ENCODE measurements at places on chromosomes 16 and 17. TPM values are rescaled to one million over a fixed set of nuclear protein-coding genes. Genes with fewer than 3 reads are reported as not detected.

- DNase-seq: no peak
Observed at GRCh38 chr16:80932708-80933095, 74.0 kb downstream of the CMC2 start.

GRCh38 chr17:36602924-36603384 lies 1.6 kb downstream of the MRM1 start:
- peak; percentile 83 for DNase-seq

DNA sequence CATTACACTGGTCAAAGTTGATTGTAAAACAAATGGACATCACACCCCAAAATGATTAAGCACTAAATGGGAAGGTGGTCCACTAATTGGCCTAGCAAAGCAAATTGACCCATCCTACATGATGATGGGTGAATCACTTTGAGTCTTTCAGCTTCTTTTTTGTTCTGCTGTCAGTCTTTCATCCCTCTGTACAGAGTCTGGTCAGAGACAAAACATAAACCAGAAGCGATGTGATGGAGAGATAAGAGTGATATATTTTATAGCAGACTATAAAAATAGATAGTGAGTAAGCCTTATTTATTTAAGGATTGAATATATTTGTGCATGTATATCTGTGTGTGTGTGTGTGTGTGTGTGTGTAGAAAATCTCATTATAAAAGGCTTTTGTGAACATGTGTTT lies 618.4 kb upstream of the SOX9 start:
- DNase-seq: no peak

GRCh38 chr16:12458591-12459358 lies 344.9 kb downstream of the CPPED1 start:
- DNase-seq: peak; percentile 51

- no peak for DNase-seq
Observed at GRCh38 chr16:11152677-11153331, 103.2 kb downstream of the SOCS1 start.

- DNase-seq: no peak
Observed at GRCh38 chr16:10114409-10114808, 67.8 kb downstream of the GRIN2A start.

GRCh38 chr17:17713839-17714238 lies 32.6 kb downstream of the RAI1 start:
- no peak for DNase-seq

DNA sequence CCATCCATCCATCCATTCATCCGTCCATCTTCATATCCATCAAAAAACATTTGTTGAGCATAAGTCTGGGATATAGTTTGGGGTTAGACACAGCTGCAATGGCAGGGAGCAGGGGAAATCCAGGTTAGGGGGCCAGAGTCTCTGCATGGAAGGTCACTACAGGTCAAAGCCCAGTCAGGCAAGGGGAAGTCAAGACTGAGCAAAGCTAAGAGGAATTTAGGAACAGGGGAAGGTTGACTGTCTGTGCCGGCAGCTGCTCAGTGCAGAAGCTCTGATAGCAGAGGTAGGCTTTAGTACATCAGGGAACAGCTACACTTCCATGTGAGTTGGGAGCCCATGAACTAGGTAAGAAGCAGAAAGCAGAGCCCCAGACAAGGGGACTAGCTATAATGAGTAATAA lies 68.1 kb downstream of the IRF8 start:
- DNase-seq: no peak

DNA sequence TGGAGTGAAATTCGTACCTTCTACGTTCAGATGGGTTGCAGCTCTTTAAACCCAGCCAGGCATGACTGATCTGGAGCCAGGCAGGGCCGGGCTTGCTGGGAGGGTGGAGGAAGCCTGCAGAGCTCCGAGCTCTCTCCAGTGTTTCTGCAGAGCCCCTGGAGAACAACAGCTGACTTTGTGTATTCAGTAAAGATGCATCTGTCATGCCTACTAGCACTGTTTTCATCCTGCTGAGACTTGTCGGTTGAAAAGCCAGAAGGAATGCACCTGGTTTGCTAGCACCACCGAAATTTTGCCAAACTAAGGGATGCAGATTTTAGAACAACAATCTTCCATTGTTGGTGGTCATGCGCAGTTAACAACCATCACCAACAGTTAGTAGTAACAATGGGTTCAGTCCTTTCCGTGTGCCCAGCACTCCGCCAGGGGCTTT lies 22.4 kb upstream of the SCNN1B start:
- no peak for DNase-seq

DNA sequence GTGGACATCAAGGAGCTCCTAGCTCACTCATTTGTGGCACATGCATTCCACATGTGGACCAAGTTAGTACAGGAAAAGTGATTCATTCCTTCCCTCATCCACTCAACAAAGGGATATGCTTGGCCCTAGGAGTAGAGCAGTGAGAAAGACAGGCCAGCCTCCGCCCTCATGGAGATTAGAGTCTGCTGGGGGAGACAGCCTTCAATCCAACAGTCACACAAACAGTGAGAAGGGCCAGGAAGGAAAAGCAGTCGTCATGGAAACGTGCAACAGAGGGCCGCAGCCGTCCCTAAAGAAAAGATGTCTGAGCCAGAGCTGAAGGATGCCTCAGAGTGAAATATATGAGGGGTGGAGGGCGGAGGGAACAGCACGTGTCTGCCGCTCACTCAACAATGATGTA lies 109.9 kb downstream of the VPS53 start:
- DNase-seq: no peak

GRCh38 chr17:39782481-39782880 lies 44.7 kb downstream of the GRB7 start:
- DNase-seq: no peak

GRCh38 chr16:77788181-77789084 lies at the start of gene VAT1L:
VAT1L (plus strand) TSS chr16:77788564; CDS start chr16:77788683, 119 bp downstream.
- peak; percentile 51 for DNase-seq

DNA sequence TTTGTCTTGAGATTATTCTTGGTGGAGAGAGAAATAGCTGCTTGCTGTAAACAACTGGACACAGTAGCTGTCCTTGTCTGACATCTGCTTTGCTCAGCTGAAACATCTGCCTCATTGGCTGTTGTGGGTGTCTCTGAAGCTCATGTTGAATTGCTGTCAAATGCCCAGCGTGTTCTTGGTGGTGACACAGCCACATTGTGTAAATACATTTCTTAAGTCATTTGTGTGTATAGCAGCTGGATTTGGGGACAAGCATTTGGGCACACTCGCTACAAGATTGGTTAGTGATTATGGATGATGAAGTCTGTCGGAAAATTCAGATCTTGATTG lies 5.3 kb downstream of the FAM234A start:
- no peak for DNase-seq

GRCh38 chr16:81601601-81602255 lies 157.1 kb downstream of the CMIP start:
- no peak for DNase-seq

C1QTNF1 gene
- polyA plus RNA-seq: not detected

CMTM2 gene
- polyA plus RNA-seq: not detected

HS3ST3B1 gene
- 0.75 TPM for polyA plus RNA-seq

IRX3 gene
- polyA plus RNA-seq: not detected

Data from B cell (primary cell).